ENCODE measurements at places on chromosomes 1 and 21.

GRCh38 chr1:212293579-212293978, 8.4 kb downstream of the PPP2R5A start:
- DNase-seq: no peak

GRCh38 chr21:29290240-29290639, 8.5 kb upstream of the BACH1 start:
- no peak for DNase-seq

DNA sequence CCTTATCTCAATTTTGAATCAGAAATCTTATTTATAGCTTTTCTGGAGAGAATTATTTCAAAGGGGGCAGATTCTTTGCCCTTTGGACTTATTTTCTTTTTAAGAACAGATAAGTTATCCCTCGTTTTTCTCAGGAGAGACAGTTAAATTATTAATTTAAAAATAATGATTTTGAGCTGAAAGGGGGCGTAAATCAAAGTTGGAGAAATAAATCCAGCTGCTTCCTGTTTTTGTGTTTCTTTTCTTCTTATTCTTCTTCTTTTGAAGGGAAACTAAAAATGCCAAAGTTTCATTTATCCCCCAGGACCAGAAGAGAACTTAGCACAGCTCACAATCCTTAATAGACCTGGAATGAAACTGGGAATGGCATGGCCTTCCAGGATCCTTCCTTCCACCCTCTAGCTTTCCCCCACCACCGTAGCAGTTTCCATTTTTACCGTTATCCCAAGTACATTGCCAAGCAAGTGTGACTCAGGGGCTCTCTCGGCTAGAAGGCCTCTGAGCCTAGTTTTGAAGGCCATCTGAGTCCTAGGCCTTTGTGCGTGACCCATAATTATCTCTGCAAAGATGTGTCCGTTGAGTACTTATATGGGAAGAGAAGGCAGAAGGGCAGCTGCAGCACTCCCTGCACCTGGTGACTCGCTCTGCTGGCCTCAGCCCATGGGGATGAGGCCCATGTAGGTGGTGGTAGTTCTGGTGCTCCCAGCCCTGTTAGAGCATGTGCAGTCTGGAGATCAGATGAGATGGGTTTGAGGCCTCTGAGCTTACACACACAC, 181.7 kb downstream of the ROR1 start:
- DNase-seq: no peak

- DNase-seq: no peak
Observed at GRCh38 chr1:18422076-18422777, 58.5 kb upstream of the KLHDC7A start.

- DNase-seq: no peak
Observed at GRCh38 chr1:177275736-177276135, 105.0 kb downstream of the BRINP2 start.

GRCh38 chr1:172276120-172276818, 144.2 kb upstream of the C1orf105 start:
- DNase-seq: no peak

DNA sequence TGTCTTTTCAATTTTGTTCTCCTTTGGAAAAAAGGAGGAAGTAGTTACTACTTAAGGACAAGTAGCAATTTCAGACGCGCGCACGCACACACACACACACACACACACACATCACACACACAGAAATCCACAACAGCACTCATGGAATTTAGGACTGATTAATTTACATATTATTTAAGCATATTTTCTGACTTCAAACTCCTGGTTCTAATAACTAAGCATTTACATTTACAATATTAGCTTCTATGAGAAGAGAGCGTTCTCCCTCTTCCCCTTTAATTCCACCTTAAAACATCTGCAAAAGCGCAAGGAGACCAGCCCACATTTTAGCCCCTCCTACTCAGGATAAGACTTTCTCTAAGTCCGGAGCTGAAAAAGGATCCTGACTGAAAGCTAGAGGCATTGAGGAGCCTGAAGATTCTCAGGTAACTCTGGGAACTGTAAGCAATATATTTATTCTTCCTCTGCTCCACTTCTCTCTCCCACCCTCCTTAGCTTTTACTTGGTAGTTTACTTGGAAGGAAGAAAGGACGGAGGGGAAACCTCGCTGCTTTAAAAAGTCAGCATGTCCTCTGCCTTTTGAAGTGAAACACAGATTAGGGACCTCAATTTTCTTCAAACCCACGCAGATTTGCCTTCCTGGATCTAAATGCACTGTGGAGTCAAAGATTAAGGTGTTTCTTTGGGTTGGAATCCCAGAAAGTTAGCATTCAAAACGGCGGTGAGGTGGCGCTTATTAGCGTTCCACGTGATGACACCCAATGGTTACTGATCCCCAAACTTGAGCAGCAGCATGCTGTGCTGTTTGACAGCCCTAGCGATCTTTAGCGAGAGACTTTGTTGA, at the start of gene PLA2G4A:
Gene PLA2G4A (plus strand): TSS at position 339 of the 844 bp plus-strand sequence. CDS start 25,406 bp downstream, outside the sequence.
- DNase-seq: no peak

DNA sequence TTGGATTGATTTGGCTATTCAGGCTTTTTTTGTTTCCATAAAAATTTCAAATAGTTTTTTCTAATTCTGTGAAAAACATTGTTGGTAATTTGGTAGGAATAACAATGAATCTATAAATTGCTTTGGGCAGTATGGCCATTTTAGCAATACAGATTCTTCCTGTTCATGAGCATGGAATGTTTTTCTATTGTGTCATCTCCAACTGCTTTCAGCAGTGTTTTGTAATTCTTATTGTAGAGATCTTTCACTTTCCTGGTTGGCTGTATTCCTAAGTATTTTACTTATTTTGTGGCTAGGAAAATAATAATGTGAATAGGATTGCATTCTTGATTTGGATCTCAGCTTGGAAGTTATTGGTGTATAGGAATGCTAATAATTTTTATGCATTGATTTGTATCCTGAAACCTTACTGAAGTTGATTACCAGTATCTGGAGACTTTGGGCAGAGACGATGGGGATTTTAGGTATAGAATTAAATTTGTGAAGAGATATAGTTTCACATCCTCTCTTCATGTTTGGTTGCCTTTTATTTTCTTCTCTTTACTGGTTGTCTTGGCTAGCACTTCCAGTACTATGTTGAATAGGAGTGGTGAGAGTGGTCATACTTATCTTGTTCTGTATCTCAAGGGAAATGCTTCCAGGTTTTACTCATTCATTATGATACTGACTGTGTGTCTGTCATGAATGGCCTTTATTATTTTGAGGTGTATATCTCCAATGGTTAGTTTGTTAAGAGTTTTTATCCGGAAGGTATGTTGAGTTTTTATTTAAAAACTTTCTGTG, 57.3 kb downstream of the DRAM2 start:
- DNase-seq: no peak

DNA sequence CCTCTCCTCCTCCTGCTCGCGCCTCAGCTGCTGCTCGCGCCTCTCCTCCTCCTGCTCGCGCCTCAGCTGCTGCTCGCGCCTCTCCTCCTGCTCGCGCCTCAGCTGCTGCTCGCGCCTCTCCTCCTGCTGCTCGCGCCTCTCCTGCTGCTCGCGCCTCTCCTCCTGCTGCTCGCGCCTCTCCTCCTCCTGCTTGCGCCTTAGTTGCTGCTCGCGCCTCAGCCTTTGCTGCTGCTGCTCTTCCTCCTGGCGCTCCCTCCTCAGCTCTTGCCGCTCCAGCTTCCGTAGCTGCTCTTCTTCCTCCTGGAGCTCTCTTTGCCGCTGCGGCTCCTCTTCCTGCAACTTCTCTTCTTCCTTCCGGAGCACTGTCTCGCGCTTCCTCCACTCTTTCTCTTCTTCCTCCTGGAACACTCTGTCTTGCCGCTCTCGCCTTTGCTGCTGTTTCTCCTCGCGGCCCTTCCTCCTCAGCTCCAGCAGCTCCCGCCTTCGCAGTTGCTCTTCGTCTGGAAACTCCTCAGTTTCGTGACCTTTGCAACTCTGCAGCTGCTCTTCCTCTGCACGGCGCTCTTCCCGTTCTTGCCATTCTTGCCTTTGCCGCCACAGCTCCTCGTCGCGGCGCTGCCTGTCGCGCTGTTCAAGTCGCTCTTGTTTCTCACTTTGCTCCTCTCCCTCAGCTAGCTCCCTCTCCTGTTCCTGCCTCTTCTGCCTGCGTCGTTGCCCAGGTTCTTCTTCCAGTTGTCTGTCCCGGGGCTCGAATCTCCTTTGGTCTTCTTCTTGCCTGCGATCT, 3.0 kb downstream of the TCHH start:
- no peak for DNase-seq

GRCh38 chr1:194084755-194085154, 898.3 kb upstream of the B3GALT2 start:
- DNase-seq: no peak

DNA sequence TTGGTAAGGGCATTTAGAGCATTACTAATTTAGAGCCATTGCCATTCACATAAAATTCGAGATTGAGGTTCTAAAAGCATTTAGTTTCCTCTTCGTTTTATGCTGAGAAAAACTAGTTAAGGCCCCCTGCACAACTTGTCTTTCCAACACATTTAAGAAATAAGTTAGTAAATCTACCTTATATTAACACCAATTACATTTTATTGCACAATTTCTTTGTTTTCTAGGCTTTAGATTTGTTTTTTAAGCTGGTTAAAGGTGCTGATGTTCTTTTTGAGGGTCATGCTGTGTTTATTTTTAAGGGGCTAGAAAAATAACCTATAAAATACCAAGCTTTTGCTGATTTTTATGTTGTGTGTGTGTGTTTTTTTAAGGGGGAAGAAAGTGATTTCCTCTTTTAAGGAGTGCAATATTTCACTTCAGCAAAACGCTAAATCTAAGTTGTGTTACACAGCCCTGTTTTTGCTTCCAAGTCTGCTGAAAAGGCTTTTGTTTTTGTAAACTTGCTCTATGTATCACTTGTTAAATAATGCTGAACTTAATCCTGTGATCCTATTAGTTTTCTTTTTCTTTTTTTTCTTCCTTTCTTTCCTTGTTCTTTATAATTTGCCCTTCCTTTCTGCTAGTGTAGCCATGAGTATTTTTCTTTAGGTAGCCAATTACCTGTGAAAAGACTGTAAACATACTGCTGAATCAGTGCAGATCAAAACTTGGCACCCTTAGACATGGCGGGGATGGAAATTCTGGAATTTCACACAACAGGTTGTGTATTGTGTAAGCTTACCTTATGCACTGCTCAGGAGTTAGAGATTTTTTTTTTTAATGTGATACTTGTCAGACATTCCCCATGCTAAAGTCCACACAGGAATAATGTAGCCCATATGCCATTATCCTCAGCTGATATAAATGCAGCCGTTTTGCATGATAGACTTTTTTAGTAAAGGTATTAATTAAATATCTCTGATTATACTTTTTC, 1.5 kb downstream of the CEPT1 start:
- DNase-seq: no peak
